ENCODE measurements at places on chromosomes 2 and 18.

GRCh38 chr2:148350199-148350598 is 294.4 kb upstream of the EPC2 start:
- DNase-seq = no peak

DNA sequence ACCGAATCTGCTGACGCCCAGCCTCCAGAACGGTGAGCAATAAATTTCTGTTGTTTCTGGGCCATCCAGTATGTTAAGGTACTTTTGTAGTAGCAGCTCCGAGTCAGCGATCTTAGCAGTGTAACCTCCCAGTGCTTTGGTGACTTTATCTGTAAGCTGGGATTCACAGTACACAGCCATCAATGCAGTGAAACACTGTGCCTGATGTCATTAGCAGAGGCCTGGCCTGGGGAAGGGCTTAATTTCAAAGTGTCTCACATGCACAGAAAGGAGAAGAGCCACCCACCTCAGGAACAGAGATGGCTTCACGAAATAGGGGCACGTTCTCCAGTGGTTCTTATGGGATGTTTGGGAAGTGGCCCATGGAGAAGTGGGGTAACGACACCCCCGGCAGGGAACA is 281.2 kb downstream of the PHLPP1 start:
- DNase-seq = no peak

- peak; percentile 16 for DNase-seq
Observed at GRCh38 chr2:171723716-171724683, 36.7 kb downstream of the DYNC1I2 start.

DNA sequence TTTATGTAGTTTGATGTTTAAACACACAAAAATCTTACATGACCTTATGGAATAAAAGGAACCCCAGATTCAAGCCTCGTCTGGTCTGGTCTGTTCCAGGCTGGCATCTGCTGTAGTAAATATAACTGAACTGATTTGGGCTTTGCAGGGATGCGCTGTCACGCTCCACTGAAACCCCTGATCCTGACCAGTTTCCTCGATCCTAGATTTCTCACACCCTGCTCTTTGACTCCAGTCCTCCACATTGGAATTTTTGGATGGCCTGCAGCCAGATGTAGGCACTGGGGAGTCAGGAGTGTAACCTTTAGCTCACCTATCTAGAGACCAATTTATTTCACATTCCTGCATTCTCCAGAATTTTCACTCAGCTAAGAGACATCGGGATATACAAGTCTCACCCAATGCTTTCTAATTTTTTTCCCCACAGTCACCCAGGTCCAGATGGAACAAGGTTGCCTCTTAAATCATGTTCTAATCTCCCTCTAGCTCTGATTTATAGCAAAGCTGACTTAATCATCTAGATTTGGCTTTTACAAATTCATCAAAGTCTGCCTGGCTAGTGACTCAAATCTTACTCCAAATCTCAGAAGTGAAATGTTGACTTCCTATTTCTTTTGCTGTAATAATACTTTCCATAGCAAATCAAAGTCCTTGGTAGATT is 219.6 kb downstream of the CD226 start:
- DNase-seq = no peak

GRCh38 chr2:227903381-227903780 is 31.9 kb downstream of the DAW1 start:
- no peak for DNase-seq

DNA sequence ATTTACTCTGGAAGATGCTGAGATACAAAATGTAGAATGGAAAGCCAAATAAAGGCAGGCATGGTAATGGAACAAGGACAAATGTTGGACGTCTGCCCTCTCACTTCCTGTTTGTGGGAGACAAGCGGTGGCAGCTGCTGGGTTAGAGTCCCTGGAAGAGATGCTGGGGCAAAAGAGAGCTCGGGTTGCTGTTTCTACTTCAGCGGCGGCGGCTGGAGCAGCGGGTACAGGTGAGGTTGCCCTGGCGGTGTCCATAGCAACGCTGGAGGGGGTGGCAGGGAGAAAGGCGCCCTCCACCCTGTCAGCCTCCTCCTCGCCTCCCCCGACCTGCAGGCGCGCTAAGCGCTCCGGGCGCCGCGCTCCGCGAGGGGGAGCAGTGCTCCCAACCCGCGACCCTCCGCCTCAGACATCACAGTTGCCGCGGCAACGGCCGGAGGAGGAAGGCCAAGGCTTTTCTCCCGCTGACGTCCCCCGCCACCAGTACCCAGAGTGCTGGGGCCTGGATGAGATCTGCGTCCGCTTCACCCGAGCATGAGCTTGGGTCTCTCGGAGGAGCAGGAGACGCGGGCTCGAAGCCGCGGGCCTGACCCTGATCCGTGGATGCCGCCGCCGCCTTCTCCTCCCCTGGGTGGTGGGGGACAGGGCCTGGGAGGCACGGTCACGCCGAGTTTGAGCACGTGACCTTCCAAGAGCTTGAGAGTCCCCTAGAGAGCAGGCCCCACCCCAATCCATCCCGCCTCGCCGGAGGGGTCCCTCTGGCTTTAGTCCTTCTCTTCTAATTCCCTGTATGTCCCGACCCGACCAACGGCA is 65.6 kb downstream of the NOL4 start:
- peak; percentile 77 for DNase-seq

DNA sequence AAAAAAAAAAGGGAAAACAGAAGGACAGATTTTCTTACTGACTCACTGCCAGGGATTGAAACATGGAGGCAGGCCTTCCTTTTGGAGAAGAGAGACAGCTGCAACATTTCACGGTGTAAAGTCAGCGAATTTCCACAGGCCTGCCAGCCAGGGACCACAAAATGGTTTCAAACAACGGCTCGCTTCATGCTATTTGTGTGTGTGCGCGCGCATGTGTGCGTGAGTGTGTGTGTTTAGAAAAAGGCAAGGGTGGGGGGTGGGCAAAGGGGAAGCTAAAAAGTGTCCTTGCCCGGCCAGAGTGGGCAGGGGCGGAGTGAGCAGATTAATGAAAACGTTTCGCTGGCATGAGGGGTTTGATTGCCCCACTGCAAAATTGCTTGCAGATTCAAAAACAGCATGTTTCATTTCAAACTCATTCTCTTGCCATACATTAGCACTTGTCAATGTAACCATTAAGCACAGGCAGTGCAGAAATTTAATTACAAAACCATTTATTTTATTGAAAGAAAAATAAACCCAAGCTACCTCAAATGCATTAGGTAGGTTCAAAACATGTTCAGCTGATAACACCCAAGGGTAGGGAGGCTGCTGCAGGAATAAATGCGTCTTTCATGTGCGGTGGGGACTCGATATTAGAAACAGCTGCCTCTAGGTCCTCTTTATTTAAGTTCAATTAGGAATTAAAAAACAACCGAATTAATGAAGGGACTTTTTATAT is 182.1 kb upstream of the SIX2 start:
- DNase-seq = no peak

Data from HEK293T (cell line).